ENCODE measurements at places on chromosomes 16 and 17. TPM values are rescaled to one million over a fixed set of nuclear protein-coding genes. Genes with fewer than 3 reads are reported as not detected.

DNA sequence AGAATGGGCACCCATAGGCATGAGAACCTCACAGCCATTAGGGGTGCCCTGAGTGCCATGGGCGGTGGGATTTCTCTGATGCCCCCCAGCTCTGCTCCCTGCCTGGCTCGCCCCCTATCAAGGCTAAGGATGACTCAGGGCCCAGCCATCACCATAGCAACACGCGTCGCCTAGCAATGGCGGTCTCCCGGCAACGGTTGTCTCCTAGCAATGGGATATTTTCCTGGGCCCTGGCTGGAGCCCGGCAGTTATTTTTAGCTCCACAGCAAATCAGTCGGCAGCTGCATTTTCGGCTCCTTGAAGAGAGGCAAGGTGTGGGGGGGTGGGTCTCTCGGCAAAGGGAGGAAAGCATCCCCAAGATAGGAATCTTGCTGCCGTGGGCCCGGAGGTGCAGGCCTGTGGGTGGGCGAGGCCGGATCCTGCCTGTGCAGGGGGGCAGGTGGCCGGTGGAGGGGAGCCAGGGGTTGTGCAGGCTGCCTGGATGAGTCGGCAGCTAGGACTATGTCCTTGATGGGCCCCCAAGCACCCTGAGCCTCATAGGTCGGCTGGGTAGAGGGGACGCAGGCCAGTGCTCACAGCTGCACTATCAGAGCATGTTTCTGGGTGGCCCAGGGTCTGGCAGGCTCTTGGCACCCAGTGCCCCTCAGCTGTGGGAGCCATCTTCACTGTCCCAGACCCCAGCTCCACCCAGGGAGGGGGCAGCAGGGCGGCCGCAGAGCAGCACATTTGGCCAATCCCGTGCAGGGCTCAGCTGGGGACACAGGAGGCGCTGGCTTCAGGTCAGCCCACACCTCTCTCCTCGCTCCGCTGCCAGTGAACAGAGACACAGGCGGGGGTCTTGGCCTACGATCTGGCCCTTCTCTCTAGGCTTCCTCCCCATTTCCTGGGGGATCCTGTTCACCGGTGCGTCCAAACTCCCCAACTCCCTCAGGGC, 4.2 kb upstream of the FBXL16 start:
- peak; percentile 84 for DNase-seq

DNA sequence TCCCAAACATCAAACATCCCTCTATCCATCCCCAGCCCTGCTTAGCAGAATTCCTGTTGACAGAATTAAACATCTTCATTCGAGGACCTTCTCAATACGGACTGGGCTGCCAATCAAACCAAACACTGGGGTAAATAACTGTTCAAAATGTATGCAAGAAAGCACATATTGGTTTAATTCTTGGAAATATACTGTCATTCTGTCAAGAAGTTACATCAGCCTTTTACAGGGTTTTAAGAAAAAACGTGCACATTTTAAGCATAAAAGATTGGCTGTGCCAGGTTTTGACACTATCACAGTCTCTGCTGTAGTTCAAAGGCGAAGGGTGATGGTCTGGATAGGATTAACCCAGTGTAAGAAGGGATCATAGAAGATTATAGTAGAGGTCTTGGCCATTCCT, 25.1 kb upstream of the CCNF start:
- no peak for DNase-seq

DNA sequence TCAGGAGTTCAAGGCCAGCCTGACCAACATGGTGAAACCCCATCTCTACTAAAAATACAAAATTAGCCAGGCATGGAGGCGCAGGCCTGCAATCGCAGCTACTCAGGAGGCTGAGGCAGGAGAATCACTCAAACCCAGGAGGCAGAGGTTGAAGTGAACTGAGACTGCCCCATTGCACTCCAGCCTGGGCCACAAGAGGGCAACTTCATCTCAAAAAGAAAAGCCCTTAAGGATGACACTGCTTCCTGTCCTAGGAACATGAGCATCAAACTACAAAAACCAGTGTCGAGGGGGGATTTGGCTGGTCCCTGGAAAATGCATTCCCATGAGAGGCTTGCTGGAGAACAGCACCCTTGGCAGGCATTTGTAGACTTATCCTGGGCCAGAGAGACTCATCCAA, 449.5 kb upstream of the PSMD7 start:
- no peak for DNase-seq

DNA sequence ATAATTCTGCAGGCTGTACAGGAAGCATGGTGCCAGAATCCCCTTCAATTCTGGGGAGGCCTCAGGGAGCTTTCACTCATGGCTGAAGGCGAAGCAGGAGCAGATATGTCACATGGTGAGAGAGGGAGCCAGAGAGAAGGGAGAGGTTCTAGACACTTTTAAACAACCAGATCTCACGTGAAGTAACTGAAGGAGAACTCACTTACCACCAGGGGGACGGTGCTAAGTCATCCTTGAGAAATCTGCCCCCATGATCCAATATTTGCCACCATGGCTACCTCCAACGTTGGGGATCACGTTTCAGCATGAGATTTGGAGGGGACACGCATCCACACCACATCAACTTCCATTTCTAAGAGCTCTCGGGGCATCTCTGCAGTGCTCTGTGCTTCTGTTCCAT, 37.4 kb upstream of the GNA13 start:
- no peak for DNase-seq

GRCh38 chr16:27922433-27922832, 141.1 kb downstream of the GSG1L start:
- no peak for DNase-seq

DNA sequence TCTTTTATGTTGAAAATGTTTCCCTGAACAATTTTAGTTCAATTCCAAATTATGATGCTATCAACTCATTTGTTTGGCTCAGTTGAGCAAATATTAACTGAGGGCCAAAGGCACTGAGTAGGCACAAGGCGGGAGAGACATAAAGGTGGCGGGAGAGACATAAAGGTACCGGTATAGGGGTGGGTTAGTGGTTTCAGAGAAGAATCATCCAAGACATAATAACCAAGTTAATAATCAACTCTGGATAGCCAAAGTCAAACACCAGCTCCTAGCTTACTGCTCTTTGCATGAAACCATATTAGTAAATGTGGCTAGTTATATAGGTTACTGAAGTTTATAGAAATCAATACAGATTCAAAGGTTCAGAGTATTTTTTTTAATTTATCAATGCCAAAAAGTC, 91.7 kb downstream of the RPGRIP1L start:
- no peak for DNase-seq

DNA sequence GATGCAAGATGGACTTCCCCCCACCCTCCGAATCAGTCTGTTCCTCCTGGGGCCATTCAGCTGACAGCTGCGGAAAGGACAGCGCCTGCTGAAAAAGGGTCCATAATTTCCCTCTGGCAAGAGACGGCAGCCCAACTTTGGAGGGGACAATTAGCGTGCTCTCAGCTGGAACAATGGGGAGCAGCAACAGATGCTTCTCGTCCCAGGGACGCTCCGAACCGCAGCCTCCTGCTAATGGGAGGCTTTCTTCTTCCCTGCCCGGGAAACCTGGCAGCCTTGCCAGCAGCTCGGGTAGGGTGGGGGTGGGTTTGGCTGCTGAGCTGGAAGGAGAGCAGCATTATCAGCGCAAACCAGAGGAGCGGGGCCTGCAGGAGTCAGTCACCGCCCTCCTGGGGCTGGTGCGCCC, 500.0 kb upstream of the SALL1 start:
- DNase-seq: no peak

- DNase-seq: no peak
These were observed 19.6 kb downstream of the SBK1 start for GRCh38 chr16:28311913-28312312.

Gene MARCHF10
- total RNA-seq: 0.82 TPM

Gene KRTAP9-4
- not detected for total RNA-seq

Gene SMIM5
- total RNA-seq: 0.09 TPM

Gene MILR1
- 0.61 TPM for total RNA-seq

Gene KRT39
- total RNA-seq: not detected
